Endothelial cell of umbilical vein (primary cell): ENCODE measurements at places on chromosomes 7 and 10. TPM values are rescaled to one million over a fixed set of nuclear protein-coding genes. Genes with fewer than 3 reads are reported as not detected.

GRCh38 chr7:158043551-158044481 lies 543.8 kb downstream of the PTPRN2 start:
- H3K27ac ChIP-seq = no peak overlapping the region
- H3K4me1 ChIP-seq = no peaks in the 10 kb centered on the region
- H3K4me3 ChIP-seq = no peak overlapping the region

- H3K36me3 ChIP-seq = no peaks in the 10 kb centered on the region
- H3K27me3 ChIP-seq = peaks cover 9% of the 10 kb centered on the region
- peaks cover 4% of the 10 kb centered on the region for H3K4me1 ChIP-seq
- H3K4me3 ChIP-seq = peak overlapping the region; percentile 38
Measured at GRCh38 chr10:114044247-114045135, 825 bp downstream of the ADRB1 start.

GRCh38 chr10:132063432-132063831 lies 2.3 kb upstream of the JAKMIP3 start:
- H3K4me3 ChIP-seq = no peak overlapping the region
- no peaks in the 10 kb centered on the region for H3K36me3 ChIP-seq
- no peaks in the 10 kb centered on the region for H3K4me1 ChIP-seq
- no peak overlapping the region for H3K27ac ChIP-seq
- no peak for DNase-seq
- no peaks in the 10 kb centered on the region for H3K27me3 ChIP-seq

GRCh38 chr7:68224041-68224741 lies 1227.6 kb downstream of the TYW1 start:
- no peak overlapping the region for H3K27ac ChIP-seq
- no peaks in the 10 kb centered on the region for H3K36me3 ChIP-seq
- H3K4me3 ChIP-seq = no peak overlapping the region
- no peaks in the 10 kb centered on the region for H3K4me1 ChIP-seq
- no peaks in the 10 kb centered on the region for H3K27me3 ChIP-seq
- DNase-seq = no peak

- H3K4me3 ChIP-seq = no peak overlapping the region
- no peak overlapping the region for H3K27ac ChIP-seq
- no peak for DNase-seq
- H3K27me3 ChIP-seq = no peaks in the 10 kb centered on the region
- no peaks in the 10 kb centered on the region for H3K4me1 ChIP-seq
- H3K36me3 ChIP-seq = no peaks in the 10 kb centered on the region
Measured at GRCh38 chr7:7035851-7036250, 146.5 kb upstream of the C1GALT1 start.

DNA sequence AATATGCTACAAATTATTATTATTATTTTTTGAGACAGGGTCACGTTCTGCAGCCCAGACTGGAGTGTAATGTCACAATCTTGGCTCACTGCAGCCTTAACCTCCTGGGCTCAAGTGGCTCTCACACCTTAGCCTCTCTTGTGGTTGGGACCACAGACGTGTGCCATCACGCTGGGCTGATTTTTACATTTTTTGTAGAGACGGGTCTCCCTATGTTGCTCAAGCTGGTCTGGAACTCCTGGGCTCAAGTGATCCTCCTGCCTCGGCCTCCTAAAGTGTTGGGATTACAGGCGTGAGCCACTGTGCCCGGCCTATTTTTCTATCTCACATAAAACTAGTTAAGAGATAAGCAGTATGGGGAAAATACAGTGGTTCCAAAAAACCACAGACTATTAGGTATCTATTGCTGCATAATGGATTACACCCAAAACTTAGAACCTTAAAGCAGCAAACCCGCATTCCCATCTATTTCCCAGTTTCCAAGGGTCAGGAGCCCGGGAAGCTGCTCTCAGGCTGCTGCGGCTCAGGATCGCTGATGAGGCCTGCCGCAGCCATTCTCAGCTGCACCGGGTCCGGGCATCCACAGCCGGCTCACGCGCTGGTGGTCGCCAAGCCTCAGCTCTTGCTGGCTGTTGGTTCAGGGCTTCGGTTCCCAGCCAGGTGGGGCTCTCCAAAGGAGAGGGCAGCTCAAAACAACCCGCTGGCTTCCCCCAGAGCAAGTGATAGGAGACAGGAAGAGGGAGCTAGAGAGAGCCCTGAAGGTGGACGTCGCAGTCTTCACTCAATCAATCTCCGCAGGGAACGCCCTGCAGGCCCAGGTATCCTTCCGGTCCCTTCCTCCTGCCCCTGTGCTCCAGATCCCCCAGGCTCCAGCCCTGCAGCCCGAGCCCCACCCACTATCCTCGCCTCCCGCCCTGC lies 128.2 kb downstream of the UBE2H start:
- H3K27me3 ChIP-seq = no peaks in the 10 kb centered on the region
- no peak overlapping the region for H3K27ac ChIP-seq
- H3K36me3 ChIP-seq = no peaks in the 10 kb centered on the region
- peaks cover 8% of the 10 kb centered on the region for H3K4me1 ChIP-seq

DNA sequence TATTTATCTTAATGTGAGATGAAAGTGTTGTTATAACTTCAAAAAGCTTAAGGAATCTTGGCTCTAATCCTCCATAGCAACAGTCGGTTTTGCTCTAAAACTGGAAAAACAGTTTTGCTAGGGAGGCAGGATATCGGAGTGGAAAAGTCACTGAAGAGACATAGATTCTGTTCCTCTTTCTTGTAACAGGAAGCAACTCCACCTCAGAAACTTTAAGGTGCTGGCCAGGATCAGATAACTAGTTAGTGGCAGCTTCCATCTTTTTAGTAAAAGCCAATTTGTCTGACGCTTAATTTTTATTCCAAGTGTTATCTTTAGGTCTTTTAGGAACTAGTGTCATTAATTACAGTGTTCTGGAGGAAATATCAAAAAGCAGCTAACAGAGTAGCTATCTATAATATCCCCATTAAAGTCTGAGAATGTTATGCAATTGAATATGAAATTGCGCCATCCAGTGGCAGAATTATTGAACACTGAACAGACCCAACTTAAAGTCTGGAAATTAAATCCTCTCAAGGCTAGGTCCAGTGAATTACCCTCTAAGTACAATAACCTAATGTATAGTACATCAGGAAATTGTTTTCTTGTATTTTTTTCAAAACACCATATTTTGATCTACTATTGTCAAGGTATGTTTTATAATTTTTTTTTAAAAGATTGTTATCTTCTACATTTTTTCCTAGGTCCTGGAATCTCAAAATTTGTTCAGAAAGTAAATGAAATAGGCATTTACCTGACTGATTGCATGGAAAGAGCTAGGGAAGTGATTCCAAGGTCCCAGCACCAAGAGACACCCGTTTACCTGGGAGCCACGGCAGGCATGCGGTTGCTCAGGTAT lies 65.9 kb upstream of the CC2D2B start:
- H3K4me1 ChIP-seq = peaks cover 7% of the 10 kb centered on the region
- H3K27ac ChIP-seq = peak overlapping the region; percentile 22
- peak; percentile 84 for DNase-seq
- H3K4me3 ChIP-seq = no peak overlapping the region
- no peaks in the 10 kb centered on the region for H3K27me3 ChIP-seq

DNA sequence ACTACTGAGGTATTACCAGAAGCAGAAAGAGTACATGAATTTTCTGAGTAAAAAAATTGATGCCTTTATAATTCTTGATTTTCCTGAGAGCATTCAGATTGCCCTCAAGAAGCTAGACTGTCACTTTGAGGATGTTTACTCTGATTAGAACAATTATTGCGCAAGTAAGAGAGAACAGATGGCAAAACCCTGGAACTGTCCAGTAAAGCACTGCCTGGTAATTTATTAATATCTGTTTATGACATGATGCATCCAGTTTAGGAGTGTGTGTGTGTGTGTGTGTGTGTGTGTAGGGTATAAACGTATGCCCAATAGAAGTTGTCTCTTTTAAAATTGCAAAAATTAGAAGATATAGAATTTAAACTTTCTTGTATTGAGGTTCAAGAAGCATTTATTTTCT lies 379.7 kb downstream of the PHTF2 start:
- H3K27ac ChIP-seq = no peak overlapping the region
- DNase-seq = no peak
- H3K4me3 ChIP-seq = no peak overlapping the region
- H3K4me1 ChIP-seq = no peaks in the 10 kb centered on the region

- DNase-seq = peak; percentile 75
- H3K27me3 ChIP-seq = no peaks in the 10 kb centered on the region
- no peaks in the 10 kb centered on the region for H3K36me3 ChIP-seq
- no peak overlapping the region for H3K27ac ChIP-seq
- H3K4me1 ChIP-seq = no peaks in the 10 kb centered on the region
Measured at GRCh38 chr10:8221451-8221850, 167.0 kb downstream of the GATA3 start.

DNA sequence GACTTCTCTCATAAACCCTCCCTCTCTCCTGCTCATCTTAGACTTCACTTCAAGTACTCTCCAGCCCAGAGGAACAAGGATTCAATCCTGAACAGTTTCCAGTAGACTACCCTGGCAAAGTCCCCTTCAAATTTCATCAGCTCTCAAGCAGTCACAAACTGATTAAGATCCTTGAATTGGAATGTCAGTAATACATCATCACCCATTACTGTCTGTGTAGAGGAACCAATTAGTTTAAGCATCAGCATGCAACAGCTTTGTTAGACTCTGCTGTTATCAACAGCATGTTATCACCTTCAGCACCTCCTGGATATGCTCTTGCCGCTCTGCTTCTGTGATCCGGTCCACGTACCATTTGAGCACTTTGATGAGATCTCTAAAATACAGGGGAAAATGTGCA lies 307.0 kb upstream of the IMMP2L start:
- DNase-seq = no peak
- peaks cover 16% of the 10 kb centered on the region for H3K4me1 ChIP-seq
- H3K27ac ChIP-seq = no peak overlapping the region
- H3K4me3 ChIP-seq = no peak overlapping the region
- H3K27me3 ChIP-seq = no peaks in the 10 kb centered on the region
- H3K36me3 ChIP-seq = peaks cover 33% of the 10 kb centered on the region

The OAT gene
- 90.1 and 90.8 TPM in 2 replicates for total RNA-seq

The CLDN4 gene
- total RNA-seq = 0.13 and 0.25 TPM in 2 replicates

The VOPP1 gene
- 154 and 159 TPM in 2 replicates for total RNA-seq

The LRRC61 gene
- total RNA-seq = 0.39 TPM in 1 of 2 replicates, not detected in the other

The STEAP4 gene
- total RNA-seq = not detected in 2 replicates

The GJD4 gene
- not detected in 2 replicates for total RNA-seq

The ITGA8 gene
- 0.12 and 0.40 TPM in 2 replicates for total RNA-seq

The SLC16A12 gene
- total RNA-seq = not detected in 2 replicates

The KLF14 gene
- total RNA-seq = not detected in 2 replicates
